Esophagus muscularis mucosa (tissue), 4 donors: ENCODE measurements at places on chromosomes 1 and 21.

GRCh38 chr1:25906644-25907300 is 553 bp upstream of the STMN1 start:
- no peak for DNase-seq

- no peak for DNase-seq
Observed at GRCh38 chr1:219902951-219903350, 25.4 kb downstream of the SLC30A10 start.

GRCh38 chr21:32705901-32706300 is 21.9 kb downstream of the SYNJ1 start:
- no peak for DNase-seq

- DNase-seq = no peak
Observed at GRCh38 chr1:87763483-87763882, 434.8 kb downstream of the LMO4 start.

- peak; percentile 55 for DNase-seq
Observed at GRCh38 chr1:166865926-166866325, 10.1 kb downstream of the TADA1 start.

- DNase-seq = no peak
Observed at GRCh38 chr1:228983661-228984060, 248.4 kb downstream of the RHOU start.

GRCh38 chr1:176515310-176515709 is 52.3 kb downstream of the PAPPA2 start:
- DNase-seq = no peak

GRCh38 chr1:11027316-11027715 is 14.9 kb downstream of the TARDBP start:
- DNase-seq = no peak

- DNase-seq = no peak
Observed at GRCh38 chr1:45510036-45510971, 10.2 kb downstream of the MMACHC start.

DNA sequence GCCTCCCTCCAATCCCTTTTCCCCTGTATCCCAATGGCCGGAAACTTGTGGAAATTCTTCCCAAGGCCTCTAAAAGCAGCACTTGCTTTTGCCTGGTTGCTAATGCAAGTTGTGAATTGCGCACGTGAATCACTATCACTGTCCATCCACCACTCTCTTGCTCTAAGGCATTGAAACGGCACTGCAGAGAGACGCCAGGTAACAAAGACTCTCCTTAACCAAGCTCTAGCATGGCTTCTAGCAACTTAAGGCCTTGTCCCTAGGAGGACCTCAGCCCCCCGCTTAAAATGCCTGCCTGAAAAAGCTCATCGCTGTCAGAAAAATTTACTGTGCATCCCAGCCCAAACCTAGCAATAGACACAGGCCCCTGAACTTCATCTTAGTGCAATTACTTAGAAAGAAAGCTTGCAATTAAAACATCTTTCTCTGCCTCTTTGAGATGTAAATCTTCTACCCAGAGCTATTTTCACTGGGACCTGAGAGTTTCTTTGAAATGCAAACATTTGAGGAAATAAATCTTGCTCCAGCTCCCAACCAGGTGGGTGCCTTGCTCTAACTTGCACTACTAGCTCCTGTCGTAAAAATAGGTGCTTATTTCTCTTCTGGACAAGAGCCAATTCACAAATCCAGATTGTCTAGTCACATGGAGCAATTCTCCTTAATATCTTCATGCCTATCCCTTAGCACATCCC is 32.9 kb upstream of the ITLN2 start:
- no peak for DNase-seq

- no peak for DNase-seq
Observed at GRCh38 chr1:17128361-17128760, 9.1 kb upstream of the PADI2 start.

- DNase-seq = peak; percentile 94
Observed at GRCh38 chr1:225746361-225747179, 31.1 kb upstream of the SRP9 start.

DNA sequence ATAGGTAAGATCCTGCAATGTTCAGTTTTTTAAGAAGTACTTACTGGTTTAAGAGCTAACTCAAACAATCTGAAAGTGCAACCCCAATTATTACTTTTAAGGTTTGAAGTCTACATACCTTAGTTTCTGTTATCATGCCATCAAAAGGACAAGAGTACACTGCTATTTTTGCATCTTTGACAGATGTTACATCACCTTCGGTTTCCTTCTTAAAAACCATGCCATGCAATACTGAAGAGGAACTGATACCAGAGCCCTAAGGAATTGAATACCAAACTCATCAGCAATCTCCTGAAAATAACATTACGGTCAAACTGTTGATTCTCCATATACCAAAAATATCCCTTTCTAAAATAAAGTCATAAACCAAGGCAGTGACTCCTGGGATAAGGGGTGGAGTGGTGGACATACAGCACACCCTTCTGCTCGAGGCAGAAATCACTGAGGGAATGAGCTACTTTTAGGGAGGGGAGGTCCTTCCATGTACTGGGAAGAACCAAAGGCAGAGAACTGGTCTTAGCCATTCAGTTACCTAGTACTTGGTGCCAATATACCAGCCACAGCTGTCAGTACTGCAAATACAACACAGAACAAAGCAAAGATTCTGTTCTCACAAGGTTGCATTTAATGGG is 8.5 kb downstream of the CCT8 start:
- no peak for DNase-seq

GRCh38 chr1:156160743-156161171 is 7.4 kb downstream of the SEMA4A start:
- peak; percentile 96 for DNase-seq

DNA sequence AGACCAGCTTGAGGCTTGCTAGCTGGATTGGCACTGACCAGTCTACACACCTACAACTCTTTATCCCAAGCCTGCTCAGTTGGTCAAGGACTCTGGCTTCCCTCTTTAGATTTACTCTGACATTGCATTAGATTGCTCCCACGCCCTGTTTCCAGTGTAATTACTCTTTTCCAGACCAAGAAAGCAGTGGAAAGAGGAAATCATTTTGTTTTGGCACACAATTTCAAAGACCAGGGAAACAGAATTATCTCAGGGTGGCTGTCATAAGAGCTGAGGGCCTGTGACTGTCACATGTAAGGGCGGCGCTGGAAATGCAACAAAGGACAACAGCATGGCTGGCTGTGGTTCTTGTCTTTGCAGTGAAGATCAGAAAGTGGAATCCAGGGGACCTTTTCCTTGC is 302.7 kb downstream of the HHAT start:
- no peak for DNase-seq

DNA sequence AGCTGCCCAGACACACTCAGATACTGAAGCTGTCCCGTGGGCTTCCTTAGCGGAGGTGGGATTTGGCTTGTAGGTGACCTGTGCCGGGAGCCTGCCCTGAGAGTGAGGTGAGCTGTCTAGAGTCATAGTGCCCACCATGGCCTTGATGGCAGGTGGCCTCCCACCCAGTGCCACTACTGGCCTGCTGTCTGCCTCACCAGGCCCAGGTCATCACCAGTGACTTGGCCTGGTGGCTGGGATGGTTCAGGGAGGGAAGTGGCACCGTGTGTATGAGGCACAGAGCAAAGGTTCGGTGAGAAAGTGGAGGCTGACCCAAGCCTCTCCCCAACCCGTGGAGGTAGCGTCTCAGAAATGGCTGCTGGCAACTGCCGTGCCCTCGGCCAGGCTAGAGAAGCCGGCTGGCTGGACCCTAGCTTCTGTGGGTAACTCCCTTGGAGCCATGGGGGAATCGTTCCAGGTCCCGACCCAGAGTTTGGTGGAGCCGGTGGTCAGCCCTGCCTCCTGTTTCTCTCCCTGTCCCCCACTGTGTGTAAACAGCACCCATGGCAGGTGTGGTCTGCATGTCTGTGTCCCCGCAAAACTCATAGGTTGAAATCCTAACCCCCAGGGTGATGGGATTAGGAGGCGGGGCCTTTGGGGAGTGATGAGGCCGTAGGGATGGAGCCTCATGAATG is 155.4 kb upstream of the C1orf174 start:
- DNase-seq = no peak

DNA sequence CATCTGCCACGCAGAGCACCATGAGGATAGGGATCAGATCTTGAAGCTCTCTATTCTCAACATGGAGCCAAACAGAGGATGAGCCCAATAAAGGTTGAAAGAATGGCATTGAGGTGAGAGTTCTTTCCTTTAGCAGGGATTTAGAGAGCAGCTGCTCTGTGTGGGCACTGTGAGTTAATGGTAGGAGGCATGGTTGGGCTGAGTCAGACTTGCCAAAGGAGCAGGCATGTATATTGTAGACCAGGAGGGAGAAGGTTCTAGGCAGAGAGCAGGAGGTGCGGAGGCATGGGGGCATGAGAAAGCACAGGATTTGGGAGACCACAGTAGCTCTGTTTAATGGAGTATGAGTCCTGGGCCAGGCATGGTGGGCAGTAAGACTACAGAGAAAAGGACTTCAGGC is 32.0 kb downstream of the TMEM53 start:
- no peak for DNase-seq

DNA sequence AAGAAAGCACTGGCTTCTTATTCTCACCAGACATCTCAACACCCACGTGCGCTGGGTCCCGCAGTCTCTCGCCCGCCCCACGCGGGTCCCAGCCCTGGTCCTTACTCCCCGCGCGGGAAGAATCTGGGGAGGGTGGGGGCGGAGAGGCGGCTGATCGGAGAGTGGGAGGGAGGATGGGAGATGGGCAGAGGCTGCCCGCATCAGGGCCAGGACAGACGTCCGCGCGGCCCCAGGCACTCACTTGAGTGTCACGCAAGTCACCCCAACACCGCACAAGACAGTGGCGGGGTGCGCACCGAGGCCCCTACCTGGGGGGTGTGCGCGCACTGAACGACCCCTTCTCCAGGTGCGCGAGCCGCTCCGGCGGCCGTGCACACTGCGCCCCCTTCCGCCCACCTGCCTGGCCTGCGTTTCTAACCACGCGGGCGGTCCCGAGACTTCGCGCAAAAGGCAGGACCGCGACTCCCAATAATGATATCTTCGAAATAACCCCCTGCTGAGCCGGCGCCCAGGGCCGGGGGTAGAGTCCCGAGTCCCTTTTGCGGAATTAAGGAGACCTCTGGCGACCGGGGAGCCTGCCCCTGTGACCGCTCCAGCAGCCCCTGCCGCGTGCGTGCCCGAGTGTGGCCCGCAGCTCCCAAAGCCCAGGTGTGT is 6.0 kb upstream of the SIM2 start:
- DNase-seq = no peak

DNA sequence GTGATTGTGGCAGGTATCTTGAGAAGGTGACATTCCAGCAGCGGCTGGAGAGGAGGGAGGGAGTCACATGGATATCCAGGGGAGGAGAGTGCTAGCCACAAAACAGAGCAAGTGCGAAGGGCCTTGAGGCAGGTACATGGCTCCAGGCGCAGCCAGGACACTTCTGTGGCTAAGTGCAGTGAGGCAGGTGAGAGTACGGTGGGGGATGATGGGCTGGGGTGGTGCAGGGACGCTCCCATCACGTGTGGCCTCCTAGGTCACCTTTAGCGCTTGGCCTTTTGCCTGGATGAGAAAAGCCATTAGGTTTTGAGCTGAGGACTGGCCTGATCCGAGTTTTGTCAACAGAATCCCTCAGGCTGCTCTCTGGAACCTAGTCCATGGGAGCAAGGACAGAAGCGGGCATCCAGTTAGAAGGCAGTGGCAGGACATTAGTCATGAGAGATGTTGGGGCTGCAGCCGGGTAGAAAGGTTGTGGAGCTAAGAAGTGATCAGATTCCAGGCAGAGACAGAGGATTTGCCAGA is 31.6 kb downstream of the SMYD2 start:
- DNase-seq = no peak

DNA sequence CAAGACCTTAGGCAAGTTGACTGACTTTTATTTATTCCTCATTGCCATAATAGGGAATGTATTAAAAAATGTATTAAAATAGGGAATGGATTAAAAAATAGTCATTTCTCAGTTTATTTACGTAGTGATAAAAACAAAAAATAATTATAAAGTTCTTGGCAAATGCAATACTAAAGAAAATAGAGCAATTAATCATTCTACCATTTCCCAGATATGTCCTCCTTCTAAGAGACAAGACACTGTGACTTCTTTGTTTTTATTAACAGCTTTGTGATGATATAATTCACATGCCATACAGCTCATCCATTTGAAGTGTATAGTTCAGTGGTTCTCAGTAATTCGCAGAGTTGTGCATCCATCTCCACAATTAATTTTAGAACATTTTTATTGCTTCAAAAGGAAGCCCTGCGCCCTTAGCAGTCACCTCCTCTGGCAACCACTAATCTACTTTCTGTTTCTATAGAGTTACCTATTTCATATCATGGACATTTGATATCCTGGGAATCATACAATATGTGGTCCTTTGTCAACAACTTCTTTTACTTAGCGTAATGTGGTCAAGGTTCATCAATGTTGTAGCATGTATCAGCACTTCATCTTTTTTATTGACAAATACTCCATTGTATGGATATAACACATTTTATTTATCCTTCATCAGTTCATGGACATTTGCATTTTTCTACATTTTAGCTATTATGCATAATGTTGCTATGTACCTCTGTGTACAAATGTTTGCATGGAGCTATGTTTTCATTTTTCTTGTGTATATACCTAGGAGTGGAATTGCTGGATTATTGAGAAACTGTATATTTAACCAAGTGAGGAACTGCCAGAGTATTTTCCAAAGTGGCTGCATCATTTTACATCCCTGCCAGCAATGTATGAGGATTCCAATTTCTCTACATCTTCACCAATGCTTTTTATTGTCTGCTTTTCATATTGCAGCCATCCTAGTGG is 5.6 kb downstream of the TBX19 start:
- DNase-seq = no peak

DNA sequence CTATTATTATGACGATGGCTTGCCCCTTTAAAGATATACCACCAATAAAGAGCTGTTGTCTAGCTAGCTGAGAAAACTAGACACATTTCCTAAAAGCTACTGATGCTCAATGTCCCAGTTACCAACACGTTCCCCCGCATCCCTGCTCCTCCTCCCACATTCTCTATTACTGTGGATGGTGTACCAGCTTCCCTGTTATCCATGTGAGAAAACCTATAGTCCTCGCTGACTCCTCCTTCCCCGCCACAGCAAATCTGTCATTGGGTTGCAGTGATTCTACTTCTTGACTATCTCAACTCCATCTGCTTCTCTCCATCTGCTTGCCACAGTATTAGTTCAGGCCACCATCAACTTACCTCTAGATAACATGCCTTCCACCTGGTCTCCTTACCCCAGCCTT is 337.5 kb downstream of the KCNH1 start:
- DNase-seq = no peak

DNA sequence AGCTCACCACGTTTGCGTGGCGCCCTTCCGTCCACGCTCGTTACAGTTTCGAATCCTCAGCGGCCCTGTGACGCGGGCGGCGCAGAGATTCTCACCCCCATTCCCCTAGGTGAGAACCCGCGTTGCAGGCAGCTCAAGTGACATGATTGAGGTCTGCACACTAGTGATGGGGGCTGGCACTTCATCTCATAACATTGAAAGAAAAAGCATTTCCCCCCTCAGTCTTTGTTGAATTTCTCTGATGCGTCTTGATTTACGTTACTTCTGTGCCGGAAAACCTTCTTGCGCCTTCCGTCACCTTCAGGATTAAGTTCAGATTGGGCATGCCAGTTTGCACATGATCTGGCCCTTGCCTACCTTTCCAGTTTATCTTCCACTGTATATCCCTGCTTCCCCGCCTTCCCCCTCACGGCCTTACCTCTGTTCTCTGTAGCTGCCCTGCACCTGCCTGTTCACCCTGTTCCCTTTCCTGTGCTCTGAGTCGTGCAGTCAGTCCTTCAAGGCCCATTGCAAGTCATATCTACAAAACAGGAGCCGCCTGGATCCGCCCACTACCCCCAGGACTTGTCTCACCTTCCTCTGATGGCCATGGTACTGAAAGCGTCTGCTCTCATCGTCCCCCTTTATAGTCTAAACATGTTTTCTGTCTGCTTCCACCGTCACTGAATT is 1.1 kb downstream of the CTPS1 start:
- DNase-seq = no peak

GRCh38 chr1:96472471-96472870 is 249.1 kb upstream of the PTBP2 start:
- DNase-seq = no peak
